ENCODE measurements at places on chromosomes 5 and 9. TPM values are rescaled to one million over a fixed set of nuclear protein-coding genes. Genes with fewer than 3 reads are reported as not detected.

The PRELID2 gene
- 20.1 TPM for total RNA-seq

The ADRA1B gene
- total RNA-seq, result not detected

The C5orf34 gene
- 13.8 TPM for total RNA-seq

The ANAPC2 gene
- total RNA-seq, result 56.5 TPM

The INSL6 gene
- not detected for total RNA-seq

The SLC12A2 gene
- total RNA-seq, result 19.7 TPM

DNA sequence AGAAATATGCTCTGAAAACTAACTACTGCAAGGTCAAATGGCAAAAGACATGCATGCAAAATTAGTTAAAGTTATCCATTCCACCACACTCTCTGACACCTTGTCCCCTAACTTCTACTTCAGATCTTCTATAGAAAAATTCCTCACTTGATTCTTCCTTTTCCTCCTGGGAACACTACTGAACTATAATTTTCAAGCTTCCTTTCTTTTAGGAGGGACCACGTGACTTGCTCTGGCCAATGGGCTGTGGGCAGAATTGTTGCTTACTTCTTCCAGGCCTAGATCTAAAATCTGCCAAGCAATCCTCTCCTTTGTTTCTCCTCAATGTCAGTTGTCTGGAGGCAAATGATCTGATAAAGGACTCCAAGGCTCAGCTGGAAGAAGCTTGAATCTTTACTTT, 441.0 kb downstream of the CDK5RAP2 start:
- no peak overlapping the region for H3K27ac ChIP-seq
- H3K4me3 ChIP-seq, result no peak overlapping the region
- H3K4me1 ChIP-seq, result no peaks in the 10 kb centered on the region
- no peaks in the 10 kb centered on the region for H3K27me3 ChIP-seq
- DNase-seq, result no peak
- no peaks in the 10 kb centered on the region for H3K36me3 ChIP-seq

- H3K4me1 ChIP-seq, result no peaks in the 10 kb centered on the region
- H3K36me3 ChIP-seq, result no peaks in the 10 kb centered on the region
- DNase-seq, result no peak
- H3K4me3 ChIP-seq, result no peak overlapping the region
- no peak overlapping the region for H3K27ac ChIP-seq
- no peaks in the 10 kb centered on the region for H3K27me3 ChIP-seq
Observed at GRCh38 chr9:79630521-79631403, 59.0 kb downstream of the TLE4 start.

DNA sequence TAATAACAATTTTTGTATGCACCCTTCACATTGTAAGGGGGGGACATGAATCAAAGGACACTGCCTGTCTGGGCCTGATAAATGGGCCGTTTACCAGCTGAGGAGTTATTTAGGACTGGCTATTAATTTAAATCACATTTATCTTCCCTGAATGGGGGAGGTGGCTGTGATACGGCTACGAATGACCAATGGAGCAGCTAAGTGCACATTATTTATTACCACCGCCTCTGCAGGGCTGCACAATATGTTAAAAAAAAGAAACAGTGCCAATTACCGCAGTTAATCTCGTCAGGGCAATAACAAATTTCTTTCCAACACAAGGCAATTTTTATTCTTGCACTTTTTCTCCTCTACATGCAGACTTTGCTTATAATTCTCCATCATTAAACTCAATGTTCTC, 318.4 kb downstream of the IRX2 start:
- H3K4me1 ChIP-seq, result no peaks in the 10 kb centered on the region
- DNase-seq, result no peak
- no peaks in the 10 kb centered on the region for H3K36me3 ChIP-seq
- no peak overlapping the region for H3K4me3 ChIP-seq
- no peak overlapping the region for H3K27ac ChIP-seq

DNA sequence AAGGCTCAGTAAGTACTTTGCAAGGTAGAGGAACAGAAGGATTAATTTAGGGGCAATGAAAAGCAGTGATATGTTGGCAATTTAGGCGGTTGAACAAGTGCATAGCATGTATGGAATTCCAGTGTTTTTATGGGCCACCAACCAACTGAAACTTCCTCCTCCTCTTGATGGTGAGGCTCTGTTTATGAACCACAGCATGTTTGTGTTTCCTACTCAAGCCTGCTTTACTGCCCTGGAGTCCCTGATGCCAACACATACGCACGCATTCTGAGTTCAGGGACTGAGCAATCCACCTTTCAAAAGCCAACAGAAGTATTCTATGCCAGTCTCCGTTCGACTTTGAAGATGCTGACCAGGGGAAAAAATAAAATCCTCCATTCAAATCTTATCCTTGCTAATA, 417.5 kb downstream of the EFNA5 start:
- H3K4me1 ChIP-seq, result no peaks in the 10 kb centered on the region
- no peaks in the 10 kb centered on the region for H3K36me3 ChIP-seq
- no peak overlapping the region for H3K4me3 ChIP-seq
- no peaks in the 10 kb centered on the region for H3K27me3 ChIP-seq

GRCh38 chr5:156188016-156188415, 138.9 kb upstream of the SGCD start:
- no peaks in the 10 kb centered on the region for H3K4me1 ChIP-seq
- H3K4me3 ChIP-seq, result no peak overlapping the region
- H3K27me3 ChIP-seq, result no peaks in the 10 kb centered on the region
- DNase-seq, result no peak
- no peak overlapping the region for H3K27ac ChIP-seq

DNA sequence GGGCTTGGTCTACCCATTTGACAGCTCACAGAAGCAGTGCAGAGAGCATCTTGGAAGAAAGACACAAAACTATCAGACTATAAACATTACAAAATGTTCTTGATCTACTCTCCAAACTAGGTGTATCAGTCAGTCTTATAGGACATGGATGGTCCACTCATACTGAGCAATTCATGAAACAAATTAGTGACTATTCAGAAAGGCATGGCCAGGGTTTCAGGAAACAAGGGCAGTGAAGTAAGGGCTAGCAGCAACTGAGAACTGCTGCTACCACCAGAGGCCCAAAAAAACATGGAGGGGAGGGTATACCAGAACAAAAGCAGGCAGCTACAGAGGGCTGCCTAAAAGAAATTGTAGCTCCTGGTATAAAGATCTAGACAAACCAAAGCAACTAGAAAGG, 287.0 kb downstream of the PIK3R1 start:
- H3K27ac ChIP-seq, result no peak overlapping the region
- H3K27me3 ChIP-seq, result no peaks in the 10 kb centered on the region
- H3K4me3 ChIP-seq, result no peak overlapping the region
- no peak for DNase-seq
- H3K36me3 ChIP-seq, result no peaks in the 10 kb centered on the region

DNA sequence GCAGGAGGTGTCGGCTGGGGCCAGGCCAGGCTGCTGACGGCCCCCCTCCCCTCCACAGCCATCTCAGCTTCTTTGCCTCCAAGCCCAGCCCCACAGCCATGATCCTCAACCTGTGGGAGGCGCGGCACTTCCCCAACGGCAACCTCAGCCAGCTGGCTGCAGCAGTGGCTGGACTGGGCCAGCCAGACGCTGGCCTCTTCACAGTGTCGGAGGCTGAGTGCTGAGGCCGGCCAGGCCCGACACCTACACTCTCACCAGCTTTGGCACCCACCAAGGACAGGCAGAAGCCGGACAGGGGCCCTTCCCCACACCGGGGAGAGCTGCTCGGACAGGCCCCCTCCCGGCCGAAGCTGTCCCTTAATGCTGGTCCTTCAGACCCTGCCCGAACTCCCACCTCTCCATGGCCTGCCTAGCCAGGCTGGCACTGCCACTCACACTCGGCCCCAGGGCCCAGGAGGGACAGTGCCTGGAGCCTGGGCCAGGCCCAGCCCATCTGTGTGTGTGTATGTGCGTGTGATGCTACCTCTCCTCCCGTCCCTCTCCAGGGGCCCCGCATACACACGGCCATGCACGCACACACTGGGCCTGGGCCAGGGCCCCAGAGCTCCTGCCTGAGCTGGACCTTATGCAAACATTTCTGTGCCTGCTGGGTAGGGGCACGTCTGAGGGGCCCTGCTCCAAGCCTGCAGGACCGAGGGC, 19.3 kb downstream of the HK3 start:
- no peak overlapping the region for H3K4me3 ChIP-seq
- no peak overlapping the region for H3K27ac ChIP-seq
- H3K4me1 ChIP-seq, result no peaks in the 10 kb centered on the region
- no peaks in the 10 kb centered on the region for H3K36me3 ChIP-seq
- peaks cover 98% of the 10 kb centered on the region for H3K27me3 ChIP-seq
- DNase-seq, result no peak

GRCh38 chr5:2009986-2010914, 127.5 kb upstream of the IRX4 start:
- no peaks in the 10 kb centered on the region for H3K36me3 ChIP-seq
- H3K27ac ChIP-seq, result no peak overlapping the region
- H3K4me3 ChIP-seq, result no peak overlapping the region
- peaks cover 12% of the 10 kb centered on the region for H3K4me1 ChIP-seq

- no peak overlapping the region for H3K27ac ChIP-seq
- no peaks in the 10 kb centered on the region for H3K36me3 ChIP-seq
- H3K4me3 ChIP-seq, result no peak overlapping the region
- H3K27me3 ChIP-seq, result peaks cover 16% of the 10 kb centered on the region
Observed at GRCh38 chr5:36658038-36658756, 51.8 kb downstream of the SLC1A3 start.

DNA sequence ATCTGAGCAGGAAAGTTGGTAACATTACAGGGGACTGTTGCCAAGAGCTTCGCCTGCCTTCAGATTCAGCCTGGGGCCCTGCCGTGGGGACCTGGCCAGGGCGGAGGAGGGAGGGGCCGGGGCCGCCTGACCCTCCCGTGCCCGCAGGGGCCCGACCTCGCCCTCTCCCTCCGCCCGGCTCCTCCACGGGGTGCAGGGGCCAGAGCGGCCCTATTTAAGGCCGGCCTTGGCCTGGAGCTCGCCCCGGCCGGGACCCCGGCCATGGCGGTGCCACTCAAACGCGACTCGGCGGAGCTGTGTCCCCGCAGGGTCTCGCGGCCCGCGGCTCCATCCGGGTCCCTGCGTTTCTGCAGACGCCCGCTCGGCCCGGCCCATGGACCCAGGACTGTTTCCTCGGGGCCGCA, 757 bp downstream of the TMEM250 start:
- peaks cover 20% of the 10 kb centered on the region for H3K36me3 ChIP-seq
- H3K27me3 ChIP-seq, result no peaks in the 10 kb centered on the region
- peaks cover 71% of the 10 kb centered on the region for H3K4me1 ChIP-seq

DNA sequence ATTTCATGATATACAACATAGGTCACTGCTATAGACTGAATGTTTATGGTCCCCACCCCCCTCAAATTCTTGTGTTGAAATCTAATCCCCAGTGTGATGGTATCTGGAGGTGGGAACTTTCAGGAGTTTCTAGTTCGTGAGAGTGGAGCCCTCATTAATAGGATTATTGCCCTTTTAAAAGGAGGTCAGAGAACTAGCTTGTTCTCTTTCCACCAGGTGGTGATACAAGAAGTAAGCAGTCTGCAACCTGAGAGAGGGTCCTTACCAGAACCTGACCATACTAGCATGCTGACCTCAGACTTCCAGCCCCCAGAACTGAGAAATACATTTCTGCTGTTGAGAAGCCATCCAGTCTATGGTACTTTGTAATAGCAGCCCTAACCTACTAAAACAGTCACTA, 33.3 kb downstream of the TMEM161B start:
- peaks cover 62% of the 10 kb centered on the region for H3K36me3 ChIP-seq
- H3K27ac ChIP-seq, result no peak overlapping the region
- no peak for DNase-seq
- no peak overlapping the region for H3K4me3 ChIP-seq

DNA sequence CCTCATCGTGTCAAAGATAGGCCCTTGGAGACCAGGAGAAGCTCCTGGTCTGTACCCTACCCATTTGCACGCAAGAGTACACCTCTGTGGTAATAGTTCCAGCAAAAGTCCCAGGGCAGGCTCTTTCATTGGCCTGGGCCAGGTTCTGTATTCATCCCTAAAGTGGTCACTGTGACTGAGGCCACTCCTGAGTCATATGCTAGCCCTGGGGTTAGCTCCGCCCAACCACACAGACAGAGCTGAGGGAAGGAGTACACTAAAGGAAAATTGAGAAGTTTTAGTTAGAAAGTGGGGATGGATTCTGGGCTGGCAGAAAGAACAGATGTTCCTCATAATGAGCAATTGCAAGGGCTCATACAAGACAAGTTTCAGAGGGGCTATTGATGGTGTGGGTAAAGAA, 206.7 kb downstream of the ARHGAP26 start:
- no peak overlapping the region for H3K4me3 ChIP-seq
- H3K27me3 ChIP-seq, result peaks cover 3% of the 10 kb centered on the region
- H3K27ac ChIP-seq, result no peak overlapping the region
- no peak for DNase-seq

All from K562 (cell line).